ENCODE measurements at places on chromosomes 13 and 19. TPM values are rescaled to one million over a fixed set of nuclear protein-coding genes. Genes with fewer than 3 reads are reported as not detected.
A peak's percentile ranks its signal among the peaks of the same experiment; 100 is the strongest.

GRCh38 chr13:98940325-98941001 lies 37.4 kb downstream of the DOCK9 start:
- no peak for DNase-seq

DNA sequence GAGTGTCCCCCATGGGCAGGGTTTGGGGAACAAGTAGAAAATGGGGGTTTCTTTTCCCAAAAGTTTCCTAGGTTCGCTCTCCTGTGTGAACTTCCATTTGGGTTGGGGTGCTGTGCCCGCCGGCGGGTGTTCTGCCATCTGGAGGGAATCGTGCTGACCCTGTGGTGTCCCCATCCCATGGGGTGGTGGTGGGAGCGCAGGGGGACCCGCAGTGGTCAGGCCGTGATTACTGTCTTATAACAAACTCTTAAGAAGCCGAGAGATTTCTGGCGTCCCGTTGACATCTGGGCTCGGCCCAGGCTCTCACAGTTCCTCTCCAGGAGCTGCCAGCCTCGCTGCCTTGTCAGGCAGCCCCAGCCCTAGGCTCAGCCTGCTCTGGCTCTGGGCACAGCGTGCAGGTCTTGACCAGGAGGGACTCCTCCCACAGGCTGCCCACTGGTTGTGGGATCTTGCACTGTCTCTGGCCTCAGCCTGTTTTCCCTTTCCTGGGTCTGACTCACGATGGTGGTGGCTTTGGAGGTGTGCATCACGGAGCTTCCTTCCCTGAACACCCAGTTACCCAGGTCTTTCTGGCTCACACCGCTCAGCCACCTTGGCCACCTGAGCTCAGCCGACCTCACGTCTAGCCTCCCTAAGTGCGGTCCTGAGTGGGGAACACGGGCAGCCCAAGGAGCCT lies 34.5 kb downstream of the PLEKHJ1 start:
- DNase-seq = no peak

GRCh38 chr13:20716951-20717350 lies 13.5 kb downstream of the IL17D start:
- DNase-seq = no peak

DNA sequence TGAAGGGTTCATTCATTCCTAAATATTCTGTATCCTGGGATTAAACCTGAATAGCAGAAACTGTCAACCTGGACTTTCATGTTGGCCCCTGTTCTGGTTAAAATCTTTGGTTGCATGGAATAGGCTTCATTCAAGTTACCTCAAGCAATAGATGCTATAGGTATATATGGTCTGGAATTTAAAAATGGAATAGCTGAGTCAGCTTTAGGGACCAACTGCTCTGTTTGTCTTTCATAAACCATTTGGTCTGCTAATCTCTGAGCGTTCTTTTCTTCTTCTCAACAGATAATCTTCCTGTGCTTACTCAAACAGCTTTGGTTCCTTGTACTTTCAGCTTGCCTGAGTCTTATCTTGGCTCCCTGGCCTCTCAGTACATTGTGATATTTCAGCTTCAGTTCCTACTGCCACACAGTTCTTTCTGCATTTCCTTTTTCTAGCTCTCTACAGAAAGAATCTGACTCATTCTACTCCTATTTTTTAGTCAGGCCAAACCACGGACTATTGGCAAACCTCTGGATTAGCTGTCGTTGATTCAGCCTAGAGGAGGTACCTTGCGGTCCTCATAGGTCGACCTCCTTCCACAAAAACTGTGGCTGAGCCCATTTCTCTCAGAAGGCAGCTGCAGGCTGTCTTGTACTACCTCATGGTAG lies 35.9 kb upstream of the MAB21L1 start:
- peak; percentile 99 for DNase-seq

DNA sequence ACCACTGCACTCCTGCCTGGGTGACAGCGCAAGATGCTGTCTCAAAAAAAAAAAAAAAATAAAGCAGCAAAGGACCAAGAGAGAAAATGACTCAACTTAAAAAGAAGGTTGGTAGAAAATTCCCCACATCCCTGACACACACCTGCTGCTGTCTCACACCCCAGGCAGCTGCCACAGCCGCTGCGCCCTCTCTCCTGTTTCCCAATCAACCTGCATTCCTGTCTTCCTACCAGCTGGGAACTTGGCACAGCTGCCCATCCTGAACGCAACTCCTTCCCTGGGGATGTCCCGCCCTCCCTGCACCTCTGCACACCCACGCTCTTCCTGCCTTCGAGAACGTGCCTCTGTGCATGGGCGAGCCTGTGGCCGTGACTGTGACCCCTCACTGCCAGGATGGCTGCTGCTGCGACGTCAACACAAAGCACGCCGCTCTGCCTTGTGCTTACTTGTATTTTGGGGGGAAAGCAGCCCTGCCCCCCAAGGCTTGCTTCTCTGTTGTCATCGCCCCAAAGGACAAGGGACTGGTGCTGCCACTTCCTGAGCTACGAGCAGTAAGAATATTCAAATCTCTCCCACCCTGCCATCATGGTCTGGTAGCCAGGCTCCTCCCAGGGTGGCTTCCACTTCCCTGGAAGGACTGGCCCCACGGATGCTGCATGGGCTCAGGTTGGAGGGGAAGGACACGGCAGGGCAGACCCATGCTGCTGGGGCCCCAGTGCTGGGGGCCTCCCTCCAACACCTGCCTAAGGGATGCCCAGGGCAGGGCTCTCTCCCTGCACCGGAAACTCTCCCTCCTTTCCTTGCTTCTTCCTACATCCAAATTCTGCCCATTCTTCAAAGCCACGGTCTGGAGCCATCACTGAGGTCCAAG lies 20.7 kb downstream of the SH3GL1 start:
- DNase-seq = no peak

DNA sequence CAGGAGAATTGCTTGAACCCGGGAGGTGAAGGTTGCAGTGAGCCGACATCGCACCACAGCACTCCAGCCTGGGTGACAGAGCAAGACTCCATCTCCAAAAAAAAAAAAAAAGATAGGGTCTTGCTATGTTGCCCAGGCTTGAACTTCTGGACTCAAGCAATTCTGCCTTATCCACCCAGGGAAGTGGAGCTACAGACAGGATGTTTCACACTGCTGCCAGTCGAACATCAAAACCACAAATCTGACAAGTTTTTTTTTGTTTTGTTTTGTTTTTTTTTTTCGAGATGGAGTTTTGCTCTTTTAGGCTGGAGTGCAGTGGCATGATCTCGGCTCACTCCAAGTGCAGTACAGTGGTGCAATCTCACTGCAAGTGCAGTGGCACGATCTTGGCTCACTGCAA lies 10.8 kb downstream of the XPO4 start:
- DNase-seq = no peak

DNA sequence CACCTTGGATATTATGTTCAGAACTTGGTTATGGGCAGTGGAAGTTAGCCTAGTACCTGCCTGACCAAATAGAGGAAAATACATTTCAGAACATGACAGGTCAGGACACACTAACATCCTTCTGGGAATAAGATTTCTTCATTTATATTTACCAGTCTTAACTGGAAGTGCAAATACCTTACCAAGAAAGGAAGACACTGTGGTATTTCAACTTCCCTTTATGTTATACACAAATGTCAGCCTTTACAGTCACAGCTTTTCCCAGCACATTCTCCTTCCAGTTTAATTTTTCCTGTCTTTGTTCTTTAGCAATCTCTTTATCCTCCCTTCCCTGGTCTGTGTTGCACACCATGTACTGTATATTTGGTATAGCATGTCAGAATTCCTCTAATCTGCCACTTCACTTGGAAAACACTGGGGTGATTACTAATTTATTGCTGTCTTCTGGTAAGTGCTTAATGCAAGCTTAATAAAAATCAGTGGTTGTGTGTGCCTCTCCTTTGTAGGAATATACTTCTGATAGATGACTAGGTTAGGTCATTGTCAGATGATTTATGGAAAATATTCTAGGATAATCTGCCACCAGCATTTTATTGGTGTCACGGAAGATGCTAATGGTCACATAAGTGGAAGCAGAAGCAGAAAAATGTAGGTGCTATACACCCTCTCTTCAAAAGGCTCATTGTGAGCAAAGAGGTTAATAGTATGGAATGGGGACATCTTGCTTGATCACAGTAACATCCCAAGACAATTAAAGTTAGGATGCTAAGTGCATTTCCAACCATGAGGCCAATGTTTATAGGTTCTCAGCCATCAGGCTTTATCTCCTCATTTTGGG lies 124.3 kb upstream of the STARD13 start:
- no peak for DNase-seq

- DNase-seq = no peak
Observed at GRCh38 chr13:76226941-76227340, 590.8 kb downstream of the LMO7 start.

DNA sequence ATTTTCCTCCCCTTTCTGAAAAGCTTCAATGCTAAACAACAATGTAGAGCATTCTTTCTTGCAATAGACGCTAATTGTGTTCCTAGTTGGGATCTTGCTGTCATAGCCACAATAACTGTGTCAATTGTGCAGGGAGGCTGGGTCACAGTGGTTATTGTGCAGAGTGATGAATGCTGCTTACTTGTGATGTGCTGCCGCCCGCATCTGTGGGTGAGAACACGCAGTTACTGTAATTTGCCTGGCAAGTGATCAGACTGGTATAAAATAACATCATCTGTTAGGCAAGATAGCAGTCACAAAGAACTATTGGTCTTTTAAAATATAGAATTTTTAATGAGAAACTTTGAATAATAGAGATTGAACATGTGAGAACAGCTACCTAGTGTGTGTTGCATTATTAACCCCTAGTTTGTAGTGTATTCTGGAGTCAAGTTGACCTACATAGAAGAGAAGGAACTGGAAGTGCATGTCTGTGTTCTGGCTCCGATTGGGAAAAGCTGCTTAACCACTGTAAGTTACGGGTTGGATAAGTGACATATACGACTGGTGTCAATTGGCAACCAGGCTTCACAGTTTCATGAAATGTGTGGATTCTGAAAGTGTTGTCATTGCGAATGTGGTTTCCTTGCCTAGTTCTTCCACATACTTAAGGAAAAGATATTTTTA lies 43.6 kb downstream of the SLAIN1 start:
- no peak for DNase-seq

Gene RNF6
- 54.2 TPM for total RNA-seq

- peak; percentile 55 for DNase-seq
Observed at GRCh38 chr19:17757125-17757524, 5.8 kb downstream of the FCHO1 start.

Gene ZIC5
- total RNA-seq = not detected

Gene CGB1
- not detected for total RNA-seq

Gene NALCN
- 1.5 TPM for total RNA-seq

Gene EPS8L1
- total RNA-seq = 0.51 TPM

DNA sequence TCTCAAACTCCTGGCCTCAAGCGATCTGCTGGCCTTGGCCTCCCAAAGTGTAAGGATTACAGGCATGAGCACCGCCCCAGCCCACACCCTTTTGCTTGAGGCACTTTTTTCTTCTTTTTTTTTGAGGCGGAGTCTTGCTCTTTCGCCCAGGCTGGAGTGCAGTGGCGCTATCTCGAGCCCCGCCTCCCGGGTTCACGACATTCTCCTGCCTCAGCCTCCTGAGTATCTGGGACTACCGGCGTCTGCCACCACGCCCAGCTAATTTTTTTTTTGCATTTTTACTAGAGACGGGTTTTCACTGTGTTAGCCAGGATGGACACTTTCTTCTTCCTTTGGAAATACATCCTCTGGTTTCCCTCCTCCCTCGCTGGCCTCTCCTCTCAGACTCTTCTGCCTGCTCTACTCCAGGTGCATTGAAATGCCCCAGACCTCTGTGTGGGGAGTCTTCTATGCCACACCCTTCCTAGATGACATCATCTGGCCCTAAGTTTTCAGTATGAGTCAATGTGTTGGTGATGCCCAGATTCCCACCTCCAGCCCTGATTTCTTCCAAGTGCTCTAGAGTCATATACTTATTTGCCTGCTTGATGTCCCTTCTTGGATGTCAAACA lies 20.7 kb upstream of the TPT1 start:
- DNase-seq = peak; percentile 68

Gene ADAT3
- 1.7 TPM for total RNA-seq

DNA sequence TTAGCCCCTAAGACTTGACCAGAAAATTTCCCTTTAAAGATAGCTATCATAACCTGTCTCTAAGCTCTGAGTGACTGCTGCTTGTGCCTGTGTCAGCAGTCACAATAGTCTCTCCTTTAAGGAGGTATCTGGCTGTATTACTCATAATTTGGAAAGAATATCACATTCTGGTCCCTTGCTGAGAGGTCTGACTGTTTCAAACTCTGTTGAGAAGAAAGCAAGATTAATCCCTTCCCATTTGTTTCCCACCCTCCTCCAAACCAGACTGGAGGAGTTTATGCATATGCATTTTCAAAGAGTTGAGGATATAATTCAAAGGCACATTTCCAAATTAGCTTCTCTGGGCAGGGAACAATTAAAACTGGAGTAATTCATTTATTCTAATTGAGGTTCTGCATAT lies 2.3 kb downstream of the HTR2A start:
- DNase-seq = peak; percentile 38

Gene RNF225
- total RNA-seq = under 0.01 TPM

Gene SBSN
- 4.1 TPM for total RNA-seq

DNA sequence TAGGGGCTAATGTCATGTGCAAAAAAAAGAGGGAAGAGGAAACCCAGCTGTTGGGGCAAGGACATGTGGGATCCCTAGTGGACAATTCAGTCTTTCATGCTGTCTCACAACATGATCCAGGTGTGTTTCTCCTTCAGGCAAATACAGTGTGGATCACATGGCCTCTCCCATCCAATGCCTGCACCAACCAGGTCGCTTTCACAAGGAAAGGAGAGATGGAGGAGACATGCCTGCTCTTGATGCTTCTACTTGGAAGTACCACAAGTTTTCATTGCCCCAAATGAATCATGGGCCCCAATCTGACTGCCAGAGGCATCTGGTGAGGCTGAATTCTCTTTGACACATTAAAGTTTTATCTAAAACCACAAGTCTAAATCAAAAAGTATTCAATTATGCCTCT lies 82.1 kb downstream of the DLEU7 start:
- DNase-seq = no peak

Gene CPB2
- not detected for total RNA-seq

Gene HS6ST3
- total RNA-seq = not detected

- no peak for DNase-seq
Observed at GRCh38 chr13:20412691-20413355, 112.8 kb downstream of the CRYL1 start.

Gene COL5A3
- total RNA-seq = 0.77 TPM

DNA sequence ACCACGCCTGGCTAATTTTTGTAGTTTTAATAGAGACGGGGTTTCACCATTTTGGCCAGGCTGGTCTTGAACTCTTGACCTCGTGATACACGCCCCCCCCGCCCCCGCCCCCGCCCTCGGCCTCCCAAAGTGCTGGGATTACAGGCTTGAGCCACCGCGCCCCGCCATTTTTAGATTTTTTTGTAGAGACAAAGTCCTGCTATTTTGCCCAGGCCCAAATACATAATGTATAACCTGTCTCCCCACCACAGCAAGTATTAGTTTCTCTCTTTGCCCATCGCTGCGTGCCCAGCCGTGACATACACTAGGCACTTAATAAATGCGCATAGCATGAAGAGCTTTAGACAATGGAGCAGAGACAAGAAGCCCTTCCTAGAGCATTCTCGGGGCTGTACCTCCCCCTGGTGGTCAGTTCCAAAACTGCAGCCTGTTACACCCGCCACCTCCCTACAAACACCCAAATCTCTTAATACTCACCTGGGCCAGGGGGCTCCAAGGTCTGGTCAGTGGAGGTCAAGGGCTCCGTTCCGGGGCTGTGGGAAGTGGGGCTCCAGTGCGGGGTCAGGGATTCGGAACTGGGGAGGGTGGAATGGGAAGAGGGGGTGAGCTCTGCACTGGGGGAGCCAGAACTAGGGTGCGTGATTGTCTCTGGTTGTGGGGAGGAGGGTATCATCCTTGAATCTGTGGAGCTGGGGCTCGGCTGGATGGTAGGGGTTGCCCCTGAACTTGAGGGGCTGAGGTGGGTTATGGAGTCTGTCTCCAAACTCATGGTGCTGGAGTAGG lies 22.5 kb downstream of the IQCN start:
- DNase-seq = peak; percentile 45

Measured in fibroblast of lung (primary cell).